ENCODE measurements at places on chromosomes 6 and 20.

DNA sequence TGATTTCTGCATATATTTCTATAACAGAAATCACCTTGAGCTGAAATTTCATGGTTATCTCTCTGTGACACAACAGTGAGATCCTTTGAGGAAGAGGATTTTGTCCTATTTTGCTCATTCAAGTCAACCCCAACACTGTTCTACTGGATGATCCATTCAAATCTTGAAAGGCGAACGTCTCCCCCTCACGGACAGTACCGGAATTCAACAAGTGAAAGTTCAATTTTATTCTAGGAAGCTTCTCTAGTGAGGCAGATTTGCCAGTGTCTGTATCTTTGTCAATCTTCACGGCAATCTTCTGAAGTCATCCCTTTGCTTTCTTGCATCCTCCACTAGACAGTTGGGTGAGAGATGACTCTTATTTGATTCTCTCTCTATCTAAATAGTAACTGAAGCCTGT lies 91.7 kb upstream of the PDE7B start:
- no peak for DNase-seq

GRCh38 chr20:53736757-53737395 lies 143.2 kb upstream of the ZNF217 start:
- DNase-seq, result no peak

DNA sequence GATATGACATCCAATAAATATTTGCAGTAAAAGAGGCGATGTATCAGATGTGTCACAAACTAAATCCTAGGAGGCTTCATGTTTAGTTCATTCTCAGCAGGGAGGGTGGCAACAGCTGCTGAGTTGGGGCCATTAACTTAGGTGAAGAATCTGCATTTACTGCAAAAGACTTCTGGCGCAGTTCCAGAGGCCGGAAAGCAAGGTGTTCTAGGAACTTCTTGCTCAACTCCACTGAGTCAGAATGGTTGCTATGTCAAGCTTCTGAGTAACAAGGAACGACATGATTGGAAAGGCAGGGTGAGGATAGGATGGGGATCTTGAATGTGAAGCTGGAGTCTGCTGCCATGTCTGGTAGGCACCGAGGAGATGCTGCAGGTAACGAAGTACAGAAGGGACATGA lies 11.7 kb downstream of the ADNP start:
- no peak for DNase-seq

- no peak for DNase-seq
Measured at GRCh38 chr20:4051413-4052138, 36.2 kb upstream of the RNF24 start.

DNA sequence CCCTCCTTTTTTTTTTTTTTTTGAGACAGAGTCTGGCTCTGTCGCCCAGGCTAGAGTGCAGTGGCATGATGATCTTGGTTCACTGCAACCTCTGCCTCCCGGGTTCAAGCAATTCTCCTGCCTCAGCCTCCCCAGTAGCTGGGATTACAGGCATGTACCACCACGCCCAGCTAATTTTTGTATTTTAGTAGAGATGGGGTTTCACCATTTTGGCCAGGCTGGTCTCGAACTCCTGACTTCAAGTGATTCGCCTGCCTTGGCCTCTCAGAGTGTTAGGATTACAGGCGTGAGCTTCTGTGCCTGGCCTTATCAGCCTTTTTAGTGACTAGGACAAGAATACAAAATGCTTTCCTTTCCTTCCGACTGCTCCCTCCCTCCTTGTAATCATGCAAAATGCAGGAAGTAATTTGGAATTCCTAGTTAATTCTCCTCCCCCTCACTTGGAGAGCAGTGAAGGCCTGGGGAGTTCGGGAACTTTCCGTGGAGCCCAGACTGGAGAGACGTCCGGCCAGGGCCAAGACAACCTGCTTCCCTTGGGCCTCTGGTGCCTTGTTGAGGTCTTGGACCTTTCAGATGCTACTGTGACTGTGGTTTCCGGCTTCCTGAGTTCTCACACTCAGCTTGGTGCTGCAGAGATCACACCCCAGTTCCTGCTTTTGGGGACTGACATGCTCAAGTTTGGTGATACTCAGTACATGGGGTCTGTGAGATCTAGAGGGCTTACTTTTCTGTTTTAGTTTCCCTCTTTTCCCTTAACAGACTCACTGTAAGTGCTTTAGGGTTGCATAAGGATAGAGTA lies 3.9 kb upstream of the PHF20 start:
- no peak for DNase-seq

- DNase-seq, result no peak
Measured at GRCh38 chr6:31768363-31769257, 6.2 kb downstream of the SAPCD1 start.

DNA sequence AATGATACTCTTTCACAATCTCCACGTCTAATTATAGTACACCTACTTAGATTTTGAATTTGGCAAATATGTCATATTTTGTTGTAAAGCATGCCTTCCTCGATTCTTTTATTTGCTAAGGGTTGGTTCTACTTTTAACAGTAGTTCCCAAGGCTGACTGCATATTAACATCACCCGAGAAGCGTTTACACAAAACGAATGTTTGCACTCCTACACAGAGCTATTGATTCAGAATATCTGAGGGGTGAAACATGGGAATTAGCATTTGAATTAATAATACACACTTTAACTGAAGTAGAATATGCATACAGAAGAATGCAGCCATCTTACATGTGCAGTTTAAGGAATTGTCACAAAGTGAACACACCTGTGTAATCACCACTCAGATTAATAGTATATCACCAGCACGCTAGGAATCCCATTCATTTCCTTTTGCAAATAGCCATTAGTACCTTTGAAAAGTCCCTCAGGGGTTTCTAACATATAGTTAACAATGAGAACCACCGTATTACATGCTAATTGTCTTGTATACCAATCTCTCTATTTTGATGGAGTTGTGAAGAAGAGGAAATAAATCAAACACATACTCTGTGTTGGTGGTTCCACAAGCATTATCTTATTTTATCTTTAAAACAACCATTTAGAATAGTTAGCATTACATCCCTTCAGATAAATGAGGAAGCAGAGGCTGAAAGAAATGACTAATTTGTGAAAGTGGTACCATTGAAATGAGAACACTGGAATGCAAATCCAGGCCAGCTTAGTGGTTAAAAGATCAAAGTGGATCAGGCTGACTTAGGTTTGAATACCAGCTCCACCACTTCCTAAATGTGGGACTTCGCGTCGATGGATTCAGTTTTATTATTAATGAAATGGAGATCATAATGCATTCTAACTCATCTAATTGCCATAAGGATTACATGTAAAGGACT lies 317.6 kb downstream of the HDGFL1 start:
- no peak for DNase-seq

GRCh38 chr20:62302341-62303061 lies at the start of gene ADRM1:
ADRM1 (plus strand) TSS chr20:62302997; CDS start chr20:62303569, 572 bp downstream.
- DNase-seq, result peak; percentile 98

- DNase-seq, result peak; percentile 84
Measured at GRCh38 chr6:52577022-52577777, at the start of gene TRAM2. TRAM2 (minus strand) TSS chr6:52577060; CDS start chr6:52576915, 145 bp downstream.

GRCh38 chr20:4549711-4550259 lies 171.9 kb upstream of the PRND start:
- DNase-seq, result no peak

DNA sequence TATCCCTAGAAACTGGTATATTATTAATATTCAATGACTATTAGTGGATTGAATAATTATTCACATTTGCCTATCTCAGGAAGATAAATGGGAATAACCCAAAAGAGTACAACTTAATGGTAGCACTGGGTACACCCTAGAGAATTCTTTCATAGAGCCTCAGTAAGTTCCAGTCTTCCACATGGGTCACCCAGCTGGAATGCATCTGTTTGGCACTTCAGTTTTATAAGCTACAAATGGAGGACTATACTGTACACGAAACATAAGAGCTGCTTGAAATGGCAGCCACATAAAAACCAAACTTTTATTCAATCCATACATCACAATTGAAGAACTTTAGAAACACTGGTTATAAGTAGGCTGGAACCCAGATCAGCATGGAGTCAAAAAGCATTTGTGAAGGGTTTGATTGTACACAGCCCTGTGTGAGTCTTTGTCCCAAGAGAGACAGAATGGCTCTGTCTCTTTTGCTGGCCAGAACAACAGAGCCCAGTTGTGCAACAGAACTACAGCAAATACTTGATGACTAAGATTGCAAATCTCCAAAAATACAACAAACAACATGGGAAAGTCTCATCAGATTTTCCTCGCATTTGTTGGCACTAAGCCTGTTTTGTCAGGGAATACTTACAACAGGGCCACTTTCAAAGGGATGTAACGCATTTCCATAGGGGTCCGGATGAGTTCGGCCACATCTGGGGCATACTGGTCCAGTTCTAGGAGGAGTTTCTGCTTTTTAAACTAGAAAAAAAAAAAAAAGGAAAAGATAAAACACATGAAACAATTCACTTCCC lies 39.5 kb downstream of the PIGU start:
- no peak for DNase-seq

DNA sequence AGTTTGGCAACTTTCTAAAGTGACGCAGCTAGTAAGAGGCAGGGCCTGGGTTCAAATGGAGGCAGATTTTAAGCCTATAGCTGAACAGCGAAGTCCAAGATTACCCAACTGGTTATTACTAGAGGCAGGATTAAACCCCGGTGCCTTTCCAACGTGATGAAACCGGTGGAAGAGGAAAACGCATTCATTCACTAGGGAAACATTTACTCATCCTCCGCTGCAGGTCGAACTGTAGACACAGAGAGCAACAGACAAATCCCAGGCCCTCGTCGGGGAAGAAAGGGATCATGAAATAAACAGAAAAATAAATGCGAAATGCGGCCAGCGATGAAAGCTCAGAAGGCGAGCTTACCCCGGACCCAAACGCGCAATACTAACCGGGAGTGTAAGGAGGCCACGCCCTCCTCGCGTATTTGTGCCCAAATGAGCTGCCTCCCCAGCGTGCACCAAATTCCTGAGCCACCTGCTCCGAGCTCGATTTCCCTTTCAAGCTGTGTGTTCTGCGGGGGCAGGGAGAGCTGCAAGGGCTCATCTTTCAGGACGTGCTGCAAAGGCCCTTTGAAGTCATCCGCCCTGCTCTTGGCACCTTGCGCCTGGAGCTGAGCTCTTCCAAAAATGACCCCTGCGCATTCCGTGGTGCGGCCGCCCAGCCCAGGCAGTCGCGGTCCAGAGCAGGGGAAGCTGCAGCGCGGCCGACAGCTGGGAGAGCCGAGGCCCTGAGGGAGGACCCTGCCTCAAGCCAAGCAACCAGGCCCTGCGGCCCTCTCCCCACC lies 46.9 kb downstream of the PDYN start:
- DNase-seq, result peak; percentile 80

GRCh38 chr6:131492932-131493573 lies 80.0 kb upstream of the ARG1 start:
- no peak for DNase-seq

GRCh38 chr20:17874271-17875105 lies 94.1 kb downstream of the SNX5 start:
- DNase-seq, result no peak

GRCh38 chr6:32203426-32204267 lies 11.2 kb upstream of the GPSM3 start:
- no peak for DNase-seq

GRCh38 chr6:156391061-156391672 lies 386.0 kb upstream of the ARID1B start:
- DNase-seq, result no peak

GRCh38 chr6:31473780-31474761 lies 23.9 kb upstream of the MICB start:
- no peak for DNase-seq

DNA sequence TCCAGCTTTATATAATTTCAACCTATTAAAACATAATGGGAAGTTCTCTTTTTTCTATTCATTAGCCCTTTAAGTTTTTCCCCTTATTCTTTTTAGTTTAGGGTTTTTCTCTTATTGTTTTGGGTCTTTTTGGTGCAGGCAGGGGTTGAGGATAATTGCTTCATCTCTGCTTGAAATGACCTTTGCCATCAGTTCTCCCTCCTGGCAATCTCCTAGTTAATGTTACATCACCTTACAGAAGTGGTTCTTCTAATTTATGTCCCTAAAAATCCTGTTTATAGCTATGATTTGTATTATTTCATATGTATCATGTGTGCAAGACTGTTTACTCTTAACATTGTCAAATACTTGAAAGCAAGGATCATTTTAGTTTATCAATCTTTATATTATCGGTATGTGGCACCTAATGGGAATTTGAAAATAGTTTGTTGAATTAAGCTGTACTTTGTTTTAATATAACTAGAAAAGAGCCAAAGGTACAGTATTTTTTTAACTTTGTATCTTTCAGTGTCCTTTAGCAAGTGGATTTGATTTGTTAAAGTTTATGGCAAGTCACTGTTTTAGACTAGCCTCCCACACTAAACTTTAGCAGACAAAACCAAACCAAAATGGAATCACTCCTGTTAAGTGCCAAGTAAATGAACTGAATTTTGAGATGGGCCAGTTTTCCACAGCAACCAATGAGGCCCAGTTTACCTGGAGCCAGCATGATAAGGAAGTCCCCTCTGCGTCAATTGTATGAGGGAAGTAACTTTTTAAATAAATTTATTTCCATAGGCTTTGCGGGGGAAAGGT lies 26.6 kb upstream of the RUNX2 start:
- no peak for DNase-seq

DNA sequence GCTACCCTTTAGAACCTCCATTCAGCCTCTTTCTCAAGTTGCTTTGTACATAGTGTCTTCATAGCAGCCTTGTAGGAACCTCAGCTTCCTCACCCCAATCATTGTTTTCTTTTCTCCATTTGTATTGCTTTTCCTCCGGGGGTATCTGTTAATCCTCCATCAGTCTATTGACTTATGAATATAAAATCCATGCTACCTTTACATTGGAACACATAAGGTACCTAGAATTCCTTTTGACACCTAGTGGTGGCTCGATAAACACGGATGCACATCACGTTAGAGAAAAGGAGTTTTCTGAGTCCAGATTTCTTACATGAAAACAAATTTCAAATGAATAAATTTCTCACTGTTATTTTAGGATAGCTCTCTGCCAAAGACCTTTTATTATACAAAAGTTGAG lies 6.3 kb upstream of the EDN1 start:
- no peak for DNase-seq

DNA sequence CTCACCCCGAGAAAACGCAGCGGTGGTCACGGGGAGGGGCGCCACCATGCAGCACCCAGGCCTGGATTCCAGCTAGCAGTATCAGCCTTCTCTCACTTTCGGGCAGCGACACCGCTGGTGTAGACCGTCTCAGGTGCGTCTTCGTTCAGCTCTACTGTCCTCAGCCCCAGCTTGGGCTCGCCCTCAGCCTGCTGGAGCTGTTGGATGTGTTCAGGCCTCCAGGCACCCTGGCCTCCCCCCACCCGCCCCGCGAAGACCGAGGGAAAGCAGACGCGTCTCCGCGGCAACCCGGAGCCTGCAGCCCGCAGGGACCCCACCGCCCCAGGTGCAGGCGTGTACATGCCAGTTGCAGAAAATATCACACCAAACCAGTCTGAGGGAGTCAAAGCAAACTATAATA lies 60.8 kb upstream of the CARMIL1 start:
- no peak for DNase-seq

- no peak for DNase-seq
Measured at GRCh38 chr6:11978169-11978987, 33.7 kb upstream of the HIVEP1 start.

DNA sequence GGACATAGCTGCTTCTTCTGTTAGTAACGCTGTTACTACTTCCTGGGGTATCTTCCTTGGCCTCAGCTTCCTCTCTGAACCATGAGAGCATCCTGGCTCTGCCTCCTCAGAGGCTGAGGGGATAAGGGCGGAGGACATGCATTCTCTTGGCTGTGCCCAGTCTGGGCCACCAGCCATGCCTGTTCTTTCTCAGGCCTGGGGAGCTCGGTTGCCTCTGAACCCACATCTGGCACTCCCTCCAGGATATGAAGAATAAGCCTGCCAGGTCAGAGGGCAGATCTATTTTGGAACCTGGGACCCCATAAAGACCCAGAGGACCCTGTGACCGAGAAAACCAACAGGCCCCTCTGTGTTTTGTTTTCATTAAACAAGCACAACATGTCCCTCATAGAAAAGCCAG lies 6.6 kb upstream of the ANGPT4 start:
- DNase-seq, result no peak

Data from left kidney (tissue), 8 donors.